Hematopoietic multipotent progenitor cell treated with erythropoietin and hydrocortisone succinate and interleukin-3 and kit ligand, for 6 days (in vitro differentiated cells): ENCODE measurements at places on chromosomes 3 and 15.

DNA sequence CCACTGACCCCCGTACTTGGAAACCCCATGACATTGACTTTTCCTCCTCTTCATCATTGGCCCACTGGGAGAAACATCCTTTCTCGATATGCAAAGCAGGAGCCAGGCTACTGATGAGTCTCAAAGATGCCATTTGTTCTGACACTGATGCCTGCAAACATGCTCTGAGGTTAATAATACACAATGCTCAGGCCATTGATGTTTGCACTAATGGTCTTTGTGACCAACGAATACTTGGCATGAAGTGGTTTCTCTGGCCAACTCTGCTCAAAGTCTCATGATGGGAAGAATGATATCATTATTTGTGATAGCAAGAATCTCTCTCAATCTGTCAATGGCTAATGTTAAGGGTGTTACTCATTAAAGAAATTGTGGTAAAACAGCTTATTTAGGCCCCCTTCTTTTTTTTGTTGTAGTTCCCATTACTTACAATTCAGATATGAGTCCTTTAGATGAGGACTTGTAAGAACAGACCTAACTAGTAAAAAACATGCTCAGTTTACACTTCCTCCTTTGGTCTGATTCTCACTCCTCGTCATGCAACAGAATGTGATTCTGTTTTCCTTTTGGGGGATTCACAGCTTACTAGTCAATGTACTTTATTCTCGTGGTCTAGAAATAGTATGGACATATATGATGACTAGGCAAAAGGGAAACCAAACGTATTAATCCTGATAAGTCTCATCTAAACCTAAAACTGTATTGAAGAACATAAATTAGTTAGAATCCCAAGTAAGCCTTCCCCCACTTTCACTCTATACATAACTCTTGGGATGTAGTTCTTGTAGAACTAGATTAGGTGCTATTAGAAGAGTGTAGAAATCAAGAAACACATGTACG is 488.8 kb upstream of the DPPA4 start:
- no peak for DNase-seq

DNA sequence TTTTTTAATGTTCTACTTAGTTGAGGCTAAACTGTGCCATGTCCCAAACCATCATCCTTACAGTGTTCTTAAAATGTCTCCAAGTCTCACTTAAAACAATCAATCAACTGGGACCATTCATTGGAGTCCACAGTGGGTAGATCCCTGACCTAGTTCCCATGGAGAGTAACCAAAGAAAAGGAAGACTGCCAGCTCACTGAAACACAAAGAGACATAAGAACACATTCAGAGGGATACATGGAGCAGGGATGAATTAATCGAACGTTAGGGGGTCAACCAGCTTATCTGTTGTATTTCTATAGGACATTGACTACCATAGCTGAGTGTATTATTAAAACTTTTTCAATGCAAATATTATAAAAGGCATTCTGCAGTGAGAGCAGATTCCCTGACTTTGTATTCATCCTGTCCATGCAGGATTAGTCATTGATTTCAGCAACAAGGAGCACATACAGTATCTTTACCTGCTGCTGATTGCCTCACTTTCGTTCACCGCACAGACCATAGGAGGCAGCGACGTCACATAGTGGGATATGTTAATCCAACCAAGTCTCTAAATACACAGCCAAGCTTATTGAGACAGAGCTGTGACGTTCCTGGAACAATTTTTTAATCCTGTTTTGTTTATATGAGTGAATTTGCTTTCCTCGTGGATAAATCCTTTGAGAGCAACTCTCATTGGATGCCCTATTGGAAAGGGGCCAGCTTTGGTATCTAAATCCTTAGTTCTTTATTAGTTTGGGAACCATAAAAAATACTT is 364.9 kb upstream of the RBMS3 start:
- DNase-seq = no peak

- no peak for DNase-seq
Measured at GRCh38 chr15:32851572-32851971, 133.8 kb downstream of the GREM1 start.

DNA sequence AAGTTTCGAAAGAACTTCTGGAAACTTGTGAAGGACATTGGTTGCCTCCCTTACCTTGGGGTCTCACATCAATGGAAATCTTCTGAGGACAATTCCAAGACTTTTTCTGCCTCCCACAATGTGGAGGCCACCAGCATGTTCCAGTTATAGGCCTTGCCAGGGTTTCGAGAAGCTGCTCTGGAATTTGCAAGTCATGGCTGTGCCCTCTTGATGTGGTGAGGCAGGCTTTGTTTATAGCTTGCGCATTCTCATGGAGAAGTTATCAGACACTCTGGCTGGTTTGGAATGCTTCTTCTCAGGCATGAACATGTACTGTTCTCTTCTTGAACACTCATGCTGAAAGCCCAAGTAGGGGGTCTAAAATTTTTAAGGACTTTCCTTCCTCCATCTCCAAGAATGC is 4.1 kb downstream of the CXCR6 start:
- DNase-seq = no peak

DNA sequence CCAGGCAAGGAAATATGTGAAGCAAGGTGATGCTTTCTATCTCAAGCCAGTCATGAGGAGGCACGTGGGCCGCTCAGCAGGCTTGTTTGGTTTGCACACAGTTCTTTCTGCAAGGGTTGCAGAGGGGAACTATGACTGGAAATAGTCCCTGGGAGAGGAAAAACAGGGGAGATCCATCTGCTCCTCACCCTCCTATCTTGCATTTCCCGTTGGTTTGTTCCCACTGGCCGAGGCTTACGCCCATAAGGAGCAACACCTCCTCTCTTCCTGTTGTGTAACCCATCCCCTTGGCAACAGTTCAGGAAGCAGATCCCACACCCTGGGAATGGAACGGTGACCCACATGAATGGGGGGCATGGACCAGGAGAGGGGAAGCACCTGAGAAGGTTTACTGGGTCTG is 72.1 kb upstream of the MAGI1 start:
- no peak for DNase-seq

- DNase-seq = peak; percentile 62
Measured at GRCh38 chr15:90412356-90413194, 24.5 kb downstream of the IQGAP1 start.

DNA sequence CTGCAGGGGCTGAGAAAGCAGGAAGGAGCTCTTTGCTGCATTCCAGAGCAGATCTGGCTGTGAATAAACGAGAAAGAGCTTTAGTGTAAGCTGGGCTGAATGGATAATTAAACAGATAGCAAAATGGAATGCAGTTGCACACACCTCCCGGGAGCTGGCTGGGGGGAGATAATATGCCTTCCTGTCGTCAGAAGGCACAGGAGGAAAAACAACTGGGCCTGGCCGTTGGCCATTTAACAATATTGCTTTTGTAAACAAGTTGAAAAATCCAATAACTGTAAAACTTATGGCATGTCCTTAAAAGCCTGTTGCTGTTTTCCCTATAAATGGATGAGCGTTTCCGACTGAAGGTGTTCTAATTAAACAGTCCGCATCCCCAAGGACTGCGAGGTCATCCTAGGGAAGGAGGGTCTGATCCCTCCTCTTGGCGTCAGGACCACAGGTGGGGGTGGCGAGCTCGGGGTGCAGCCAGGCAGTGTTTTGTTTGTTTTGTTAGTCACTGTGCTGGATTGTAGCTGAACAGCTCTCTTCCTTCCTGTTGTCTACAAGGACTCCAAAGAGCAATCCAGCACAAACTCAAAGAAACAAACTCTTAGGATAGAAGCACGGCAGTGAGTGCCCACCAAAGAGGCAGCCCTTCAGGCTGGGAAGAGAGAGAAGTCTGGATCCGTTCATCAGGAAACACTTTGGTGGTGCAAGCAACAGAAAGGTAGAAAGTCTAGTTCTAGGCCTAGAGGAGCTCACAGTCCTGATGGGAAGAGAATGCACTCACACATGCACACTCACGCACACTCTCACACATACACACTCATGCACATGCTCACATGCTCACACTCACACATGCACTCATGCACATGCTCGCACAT is 133.4 kb upstream of the SMAD3 start:
- DNase-seq = no peak

GRCh38 chr3:10277115-10277625 is 15.6 kb downstream of the GHRL start:
- no peak for DNase-seq

- peak; percentile 43 for DNase-seq
Measured at GRCh38 chr15:50234764-50235163, 30.8 kb downstream of the HDC start.

DNA sequence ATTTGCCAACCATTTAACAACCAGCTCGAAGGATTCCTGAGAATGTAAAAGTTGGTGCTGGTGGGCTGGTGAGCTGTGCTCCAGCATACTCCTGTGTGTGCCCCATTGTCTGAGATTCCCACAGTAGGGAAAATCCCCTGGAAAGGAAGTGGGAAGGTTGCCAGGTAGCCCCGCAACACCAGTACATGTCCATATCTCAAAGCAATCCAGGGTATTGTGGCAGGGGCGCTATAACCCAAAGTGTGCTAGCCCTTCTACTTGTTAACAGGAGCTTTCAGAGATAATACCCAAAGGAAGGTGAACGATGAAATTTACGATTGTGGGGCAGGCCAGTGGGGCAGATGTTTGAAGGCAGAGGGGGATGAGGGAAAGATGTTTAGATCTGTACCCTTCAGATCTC is 42.7 kb upstream of the SYNM start:
- DNase-seq = no peak

DNA sequence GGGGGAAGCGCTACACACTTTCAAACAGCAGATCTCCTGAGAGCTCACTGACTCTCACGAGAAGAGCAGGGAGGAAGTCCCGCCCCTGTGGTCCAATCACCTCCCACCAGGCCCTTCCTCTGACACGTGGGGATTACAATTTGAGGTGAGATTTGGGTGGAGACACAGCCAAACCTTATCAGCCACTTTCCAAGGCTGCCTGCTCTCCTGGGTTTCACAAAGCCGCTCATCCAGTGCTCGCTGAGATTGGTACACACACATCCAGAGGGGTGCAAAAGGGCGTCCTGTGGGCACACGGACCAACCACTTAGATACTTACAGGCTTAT is 23.1 kb downstream of the XXYLT1 start:
- DNase-seq = peak; percentile 53

DNA sequence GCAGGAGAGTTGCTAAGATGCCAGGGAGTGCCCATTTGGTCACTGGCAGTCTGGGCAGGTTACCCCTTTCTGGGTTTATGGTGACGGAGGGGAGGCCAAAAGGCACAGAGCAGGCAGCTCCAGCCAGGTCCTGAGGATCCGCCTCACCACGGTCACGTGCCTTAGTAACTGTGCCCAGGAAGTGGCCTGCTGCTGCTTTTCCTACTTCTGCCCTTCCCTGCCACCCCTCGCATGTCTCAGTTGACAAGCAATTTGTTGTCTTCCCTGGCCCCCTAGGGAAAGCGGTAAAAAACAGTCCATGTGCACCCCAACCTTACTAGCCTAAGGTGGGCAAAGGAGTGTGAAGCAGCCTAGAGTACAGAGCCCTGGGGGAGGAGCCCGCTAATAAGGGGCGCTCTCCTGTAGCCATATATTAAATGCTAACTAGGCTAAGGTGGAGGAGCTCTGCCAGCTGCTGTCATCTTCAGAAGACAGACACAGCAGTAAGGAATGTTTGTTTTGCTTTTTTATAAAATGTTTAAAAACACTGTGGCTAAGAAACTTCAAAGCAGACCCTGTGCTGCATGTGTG is 9.1 kb upstream of the LIPH start:
- peak; percentile 81 for DNase-seq

- DNase-seq = no peak
Measured at GRCh38 chr15:81394603-81395002, 20.6 kb upstream of the TMC3 start.

DNA sequence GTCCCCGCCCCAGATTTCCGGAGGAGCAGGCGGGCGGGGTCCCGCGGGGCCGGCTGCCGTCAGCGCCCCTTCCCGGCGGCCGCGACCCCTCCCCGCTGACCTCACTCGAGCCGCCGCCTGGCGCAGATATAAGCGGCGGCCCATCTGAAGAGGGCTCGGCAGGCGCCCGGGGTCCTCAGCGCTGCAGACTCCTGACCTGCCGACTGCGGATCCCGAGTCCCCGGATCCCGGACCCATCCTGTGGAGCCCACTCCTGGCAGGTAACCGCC is at the start of gene TRH:
TRH (plus strand) TSS at position 157 of the 269 bp plus-strand sequence. CDS start 1,097 bp downstream, outside the sequence.
- DNase-seq = no peak

- DNase-seq = no peak
Measured at GRCh38 chr3:56257826-56258225, 210.4 kb downstream of the ERC2 start.

DNA sequence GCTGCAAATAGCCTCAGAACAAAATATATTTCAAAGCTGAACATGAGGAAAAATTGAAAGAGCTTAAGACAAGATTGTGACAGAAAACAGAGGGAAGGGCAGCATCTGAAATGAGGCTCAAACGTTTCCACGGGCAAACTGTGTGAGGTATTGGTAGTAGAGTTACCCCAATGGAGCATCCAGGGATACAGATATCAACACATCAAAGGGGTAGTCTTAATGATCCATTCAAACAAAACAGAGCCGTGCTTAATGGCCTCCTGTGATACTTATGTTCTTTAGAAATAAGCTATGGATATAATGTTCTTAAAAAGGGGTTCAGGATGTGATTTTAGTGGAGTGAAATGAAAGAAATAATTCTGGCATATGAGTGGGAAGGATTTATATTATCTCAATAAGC is 430.3 kb upstream of the PDZRN3 start:
- no peak for DNase-seq

GRCh38 chr15:65476903-65477302 is 40.6 kb downstream of the DPP8 start:
- DNase-seq = no peak

- DNase-seq = no peak
Measured at GRCh38 chr3:129308636-129309035, 30.0 kb downstream of the HMCES start.

DNA sequence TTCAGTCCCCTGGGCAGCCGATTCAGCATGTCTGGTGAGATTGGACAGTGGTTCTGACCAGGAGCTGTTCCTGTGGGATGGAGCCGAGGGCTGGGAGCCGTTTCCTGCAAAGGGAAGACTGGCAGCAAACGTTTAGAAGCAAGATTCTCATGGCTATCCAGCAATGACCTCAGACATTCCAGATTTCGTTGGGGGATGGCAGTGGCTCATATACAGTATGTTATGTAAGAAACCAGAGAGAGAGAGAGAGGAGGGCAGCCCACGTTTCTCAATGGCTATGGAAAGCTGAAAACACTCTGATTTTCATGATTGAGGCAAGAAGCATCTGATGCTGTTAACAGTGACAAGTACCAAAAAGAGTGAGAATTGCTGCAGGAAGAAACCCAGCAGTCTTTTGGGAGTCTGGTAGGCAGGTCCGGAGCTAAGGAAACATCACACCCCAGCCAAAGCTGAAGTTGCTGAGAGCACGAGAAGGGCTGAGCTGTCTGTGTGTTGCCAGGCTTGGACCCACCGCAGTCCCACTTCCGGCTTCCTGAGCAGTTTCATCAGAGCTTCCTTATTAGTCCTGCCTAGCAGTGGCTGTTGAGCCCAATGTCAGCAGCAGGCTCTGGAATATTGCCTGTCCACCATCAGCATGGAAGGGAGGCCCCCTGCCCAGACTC is 25.6 kb upstream of the VPS8 start:
- DNase-seq = peak; percentile 67

GRCh38 chr15:29429584-29429983 is 160.0 kb upstream of the NSMCE3 start:
- DNase-seq = no peak

GRCh38 chr3:126476166-126477060 is 722 bp upstream of the ZXDC start:
- DNase-seq = peak; percentile 77

- no peak for DNase-seq
Measured at GRCh38 chr3:41900265-41900664, 61.6 kb downstream of the ULK4 start.

GRCh38 chr3:173513123-173513522 is 115.6 kb downstream of the NLGN1 start:
- DNase-seq = no peak
